ENCODE measurements at places on chromosomes 2 and 18.

DNA sequence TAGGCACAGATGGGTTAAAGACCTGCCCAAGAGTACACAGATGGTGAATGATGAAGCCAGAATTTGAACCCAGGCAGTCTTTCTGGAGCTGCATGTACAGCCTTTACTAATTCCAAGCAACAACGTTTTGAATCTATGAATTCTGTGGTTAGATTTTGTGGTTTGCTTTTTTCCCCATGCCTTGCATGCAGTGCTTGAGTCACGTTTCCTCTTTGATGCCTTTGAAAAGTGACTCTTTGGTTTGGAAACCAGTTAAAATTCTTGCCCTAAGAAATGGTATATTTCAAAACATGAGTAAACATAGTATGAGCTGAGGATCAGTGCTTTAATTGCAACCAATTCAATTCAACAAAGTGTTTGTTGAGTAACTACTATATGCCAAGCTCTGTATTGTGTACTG lies 48.2 kb upstream of the PPM1B start:
- peak; percentile 6 for DNase-seq

DNA sequence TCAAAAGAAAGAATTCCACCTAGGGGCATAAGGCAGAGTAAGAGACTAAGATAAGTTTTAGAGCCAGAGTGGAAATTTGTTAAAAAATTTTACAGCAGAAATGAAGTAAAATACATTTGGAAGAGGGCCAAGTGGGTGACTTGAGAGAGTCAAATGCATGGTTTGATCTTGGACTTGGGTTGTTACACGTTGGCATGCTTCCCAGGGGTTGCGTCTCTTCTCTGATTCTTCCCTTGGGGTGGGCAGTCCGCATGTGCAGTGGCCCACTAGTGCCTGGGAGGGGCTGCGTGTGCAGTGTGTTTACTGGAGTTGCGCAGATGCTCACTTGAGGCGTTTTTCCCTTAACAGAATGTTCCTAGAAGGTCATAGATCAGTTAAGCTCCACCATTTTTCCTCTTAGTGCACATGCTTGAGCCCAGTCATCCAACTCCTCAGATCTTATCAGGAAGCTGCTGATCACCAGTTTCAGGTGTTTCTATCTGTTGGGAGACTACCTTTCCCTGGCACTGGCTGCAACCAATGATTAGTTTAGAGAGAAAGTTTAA lies 13.1 kb downstream of the SEH1L start:
- no peak for DNase-seq

- no peak for DNase-seq
These were observed 69.0 kb upstream of the OTOS start for GRCh38 chr2:240209493-240209892.

DNA sequence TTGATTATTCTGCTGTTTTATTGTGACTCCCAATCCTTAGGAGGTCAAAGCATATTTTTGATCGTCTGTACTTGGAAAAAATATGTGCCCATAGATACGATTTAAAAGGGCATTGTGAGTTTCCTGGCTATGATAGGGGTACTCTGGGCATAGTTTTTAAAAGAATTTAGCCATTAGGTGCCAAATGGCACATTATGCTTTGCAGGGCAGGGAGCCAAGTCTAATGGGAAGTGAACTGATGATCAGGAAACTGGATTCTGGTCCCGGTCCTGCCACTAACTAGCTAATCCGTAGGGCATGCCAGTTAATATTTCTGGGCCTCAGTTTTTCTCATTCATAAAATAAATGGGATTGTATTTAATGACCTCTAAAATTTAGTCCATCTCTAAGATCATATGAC lies 189.3 kb downstream of the LTBP1 start:
- no peak for DNase-seq

DNA sequence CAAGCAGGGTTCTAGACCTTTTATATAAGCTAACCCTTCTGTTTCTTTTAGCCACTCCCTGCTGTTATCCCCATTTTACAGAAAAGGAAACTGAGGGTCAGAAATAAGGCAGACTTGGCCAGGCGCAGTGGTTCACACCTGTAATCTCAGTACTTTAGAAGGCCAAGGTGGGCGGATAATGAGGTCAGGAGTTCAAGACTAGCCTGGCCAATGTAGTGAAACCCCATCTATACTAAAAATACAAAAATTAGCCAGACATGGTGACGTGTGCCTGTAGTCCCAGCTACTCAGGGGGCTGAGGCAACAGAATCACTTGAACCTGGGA lies 14.3 kb downstream of the RUFY4 start:
- DNase-seq = no peak

- DNase-seq = no peak
These were observed 2.0 kb upstream of the BZW1 start for GRCh38 chr2:200809506-200810251.

DNA sequence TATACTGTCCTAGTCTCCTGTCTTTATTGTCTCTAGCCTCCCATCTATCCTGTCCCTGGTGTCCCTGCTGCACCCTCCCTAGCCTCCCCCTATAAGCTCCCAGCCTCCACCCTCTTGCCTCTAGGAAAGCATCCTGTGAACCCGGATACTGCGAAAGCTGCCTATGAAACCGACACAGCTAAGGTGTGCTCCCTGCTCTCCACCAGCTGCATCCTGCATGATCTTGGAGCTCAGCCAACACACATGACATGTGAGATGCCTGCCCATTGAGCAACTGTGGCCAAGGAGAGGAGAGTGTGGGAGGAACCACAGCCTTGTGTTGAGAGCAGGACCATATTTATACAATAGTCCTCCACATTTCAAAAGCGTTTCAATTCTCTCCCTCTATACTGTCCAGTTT lies 187.1 kb downstream of the ZBTB7C start:
- no peak for DNase-seq

DNA sequence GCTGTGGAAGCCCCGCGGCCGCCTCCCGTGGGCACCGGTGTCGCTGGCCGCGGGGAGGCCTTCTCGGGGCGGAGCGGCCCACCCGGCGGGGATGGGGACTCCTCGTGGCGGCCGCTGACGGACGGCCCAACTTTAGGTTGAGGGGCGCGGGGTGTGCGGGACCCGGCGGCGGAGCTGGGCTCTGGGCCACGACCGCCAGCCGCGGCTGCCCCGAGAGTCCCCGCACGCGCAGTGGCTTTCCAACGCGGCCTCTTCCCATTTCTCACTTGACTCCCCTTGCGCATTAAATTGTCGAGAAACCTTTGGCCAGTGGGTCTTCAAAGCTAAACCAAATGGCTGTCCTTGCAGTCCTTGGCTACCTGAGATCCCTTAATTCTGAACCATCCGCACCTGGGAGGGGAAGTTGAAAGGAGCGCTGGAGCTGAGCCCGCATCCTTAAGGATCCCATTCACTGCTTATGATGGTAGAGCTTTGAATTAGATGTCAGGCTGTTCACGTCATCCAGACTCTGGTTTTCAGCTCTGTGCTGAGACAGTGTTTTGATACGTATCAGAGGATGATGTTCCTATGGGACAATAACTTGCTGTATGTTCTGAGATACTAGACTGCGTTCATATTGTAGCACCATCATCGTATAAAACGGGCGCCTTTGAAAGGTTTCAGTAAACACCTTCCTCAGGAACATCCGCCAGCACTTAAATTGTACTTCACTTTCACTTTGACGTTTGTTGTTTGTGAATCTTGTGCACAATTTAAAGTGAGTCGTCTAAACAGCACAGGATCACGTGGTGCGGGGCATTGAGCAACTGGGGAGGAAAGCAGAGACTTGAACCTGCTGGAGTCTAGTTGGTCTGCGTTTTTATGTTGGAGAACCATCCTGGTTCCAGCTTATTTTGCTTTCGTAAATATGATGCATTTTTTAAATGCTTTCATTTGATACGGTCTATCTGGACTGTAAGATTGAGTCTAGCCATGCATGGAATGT lies 874 bp downstream of the CLIP4 start:
- DNase-seq = peak; percentile 54

GRCh38 chr2:132971310-132972061 lies 301.5 kb upstream of the LYPD1 start:
- no peak for DNase-seq

DNA sequence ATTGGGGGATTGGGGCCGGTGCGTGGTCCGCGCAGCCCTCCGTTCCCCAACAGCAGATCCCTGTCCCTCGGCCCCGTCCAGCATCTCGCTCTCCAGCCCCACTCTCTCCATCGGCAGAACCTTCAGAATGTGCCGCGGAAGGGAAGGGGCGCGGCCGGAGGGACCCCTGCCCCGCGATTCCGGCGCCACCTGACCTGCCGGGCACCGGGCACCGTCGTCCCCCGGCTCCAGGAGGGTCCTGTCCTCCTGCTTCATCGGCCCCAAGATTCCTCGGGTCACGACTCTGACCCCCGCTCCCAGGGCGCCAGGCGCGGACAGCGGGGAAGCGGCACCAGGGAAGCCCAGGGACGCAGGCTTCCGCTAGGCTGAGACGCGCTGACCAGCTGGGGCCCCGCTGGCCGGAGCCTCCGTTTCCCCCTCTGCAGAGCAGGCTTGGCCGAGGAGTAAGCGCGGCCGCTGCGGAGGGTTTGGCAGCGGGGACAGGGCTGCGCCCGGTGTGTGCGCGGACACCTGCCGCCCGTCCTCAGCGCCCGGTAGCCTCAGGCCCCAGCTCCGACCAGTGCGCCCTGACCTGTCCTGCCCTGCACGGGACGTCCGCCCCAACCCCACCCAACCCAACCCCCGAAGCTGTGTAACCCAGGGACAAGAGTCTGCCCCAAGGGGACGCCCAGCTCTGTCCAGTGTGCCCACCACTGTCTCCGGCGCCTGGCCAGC lies 16.8 kb upstream of the BOK start:
- DNase-seq = no peak

GRCh38 chr2:105781274-105781978 lies 36.7 kb downstream of the NCK2 start:
- DNase-seq = no peak

All from stimulated activated CD8-positive, alpha-beta memory T cell treated with anti-CD3 and anti-CD28 coated beads, Interleukin-7, amount 100 ng/mL, for 4 hours (primary cell).